Stimulated activated naive CD4-positive, alpha-beta T cell (primary cell): ENCODE measurements at places on chromosomes 12 and 14.

GRCh38 chr12:3122841-3123678 is 45.9 kb downstream of the TSPAN9 start:
- DNase-seq, result no peak

DNA sequence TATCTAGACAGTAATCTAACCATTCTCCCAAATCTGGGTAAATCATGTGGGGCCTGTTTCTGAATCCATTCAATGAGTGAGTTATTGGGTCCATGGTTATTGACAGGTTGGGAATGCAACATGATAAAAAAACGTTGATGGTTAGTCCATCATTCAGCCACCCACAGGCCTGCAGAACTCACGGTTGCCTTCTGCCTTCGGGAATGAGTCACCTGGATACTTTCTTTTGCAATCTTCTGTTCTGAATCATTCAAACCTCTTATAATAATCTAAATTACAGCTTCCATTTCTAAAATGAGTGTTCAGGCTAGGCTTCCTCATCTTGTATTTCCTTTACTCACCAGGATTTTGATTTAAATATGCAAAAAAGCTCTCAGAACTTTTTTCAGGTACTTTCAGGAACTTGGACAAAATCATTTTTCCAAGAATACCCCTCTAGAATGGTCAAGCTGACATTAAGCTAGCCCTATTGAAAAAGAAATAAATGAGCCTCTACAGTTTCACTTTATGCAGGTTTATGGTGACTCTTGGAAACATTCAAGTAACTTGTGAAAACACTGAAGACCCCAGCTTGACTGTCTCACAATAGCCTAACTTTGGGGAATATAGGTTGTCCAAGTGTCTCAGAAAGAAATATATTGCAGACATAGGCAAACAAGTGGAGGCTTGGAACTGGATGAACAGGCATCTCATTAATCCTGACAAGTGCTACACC is 94.4 kb downstream of the KCNK10 start:
- no peak for DNase-seq

GRCh38 chr12:115722181-115722580 is 555.3 kb downstream of the MED13L start:
- no peak for DNase-seq

DNA sequence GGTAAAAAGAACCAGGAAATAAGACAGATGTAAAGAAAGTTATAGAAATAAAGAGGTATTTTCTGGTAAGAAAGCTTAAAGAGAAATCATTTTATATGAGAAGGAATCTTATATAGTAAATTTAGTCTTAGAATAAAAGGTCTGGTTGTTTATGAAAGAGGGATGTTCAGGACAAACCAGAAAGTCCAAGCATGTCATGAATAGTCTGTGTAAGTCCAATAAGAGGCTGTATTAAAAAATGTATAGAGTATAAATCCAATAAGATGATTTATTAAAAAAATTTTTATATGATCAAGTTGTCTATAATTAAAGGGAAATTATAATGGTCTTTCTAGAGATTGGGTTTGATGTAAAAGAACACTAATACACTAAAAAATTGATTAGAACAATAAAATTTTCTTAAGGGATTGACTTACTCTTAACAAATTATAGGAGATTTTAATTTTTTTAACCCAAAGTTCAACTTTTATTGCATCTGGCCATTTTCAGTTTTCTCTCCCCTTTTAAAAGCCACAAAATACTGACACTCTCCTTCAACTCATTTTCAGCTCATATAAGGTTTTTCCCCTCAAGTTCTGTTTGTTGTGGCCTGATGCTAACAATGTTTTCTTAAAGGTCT is 35.1 kb downstream of the ST8SIA1 start:
- DNase-seq, result no peak

DNA sequence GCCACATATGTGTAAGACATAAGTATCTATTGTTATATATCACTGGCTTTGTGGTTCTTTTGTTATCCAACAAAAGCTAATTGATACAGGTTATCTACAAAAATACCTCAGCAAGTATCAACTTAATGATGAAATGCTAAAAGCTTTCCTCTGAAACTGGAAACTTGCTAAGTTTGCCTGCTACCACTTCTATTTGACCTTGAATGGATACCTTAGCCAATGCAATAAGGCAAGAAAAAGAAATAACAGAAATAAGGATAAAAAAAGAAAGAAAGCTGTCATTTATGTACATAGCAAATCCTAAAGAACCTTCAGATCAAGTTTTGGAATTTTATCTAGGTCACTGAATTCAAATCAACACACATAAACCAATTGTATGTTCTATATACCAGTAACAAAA is 35.5 kb upstream of the RASSF3 start:
- no peak for DNase-seq

DNA sequence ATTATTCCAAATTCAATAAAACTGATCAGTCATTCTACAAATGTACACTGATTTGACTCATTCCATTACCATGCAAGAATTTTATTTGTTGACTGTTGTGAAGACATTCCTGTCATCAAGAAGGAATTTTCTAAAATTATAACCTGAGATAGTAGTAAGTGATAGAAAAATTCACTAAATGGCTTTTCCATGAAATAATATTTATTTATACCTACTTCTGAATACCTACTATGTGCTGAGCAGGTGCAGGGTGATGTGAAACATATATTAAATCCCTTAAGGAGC is 841.7 kb downstream of the NRXN3 start:
- no peak for DNase-seq

GRCh38 chr14:51527073-51527472 is 124.6 kb upstream of the FRMD6 start:
- no peak for DNase-seq

DNA sequence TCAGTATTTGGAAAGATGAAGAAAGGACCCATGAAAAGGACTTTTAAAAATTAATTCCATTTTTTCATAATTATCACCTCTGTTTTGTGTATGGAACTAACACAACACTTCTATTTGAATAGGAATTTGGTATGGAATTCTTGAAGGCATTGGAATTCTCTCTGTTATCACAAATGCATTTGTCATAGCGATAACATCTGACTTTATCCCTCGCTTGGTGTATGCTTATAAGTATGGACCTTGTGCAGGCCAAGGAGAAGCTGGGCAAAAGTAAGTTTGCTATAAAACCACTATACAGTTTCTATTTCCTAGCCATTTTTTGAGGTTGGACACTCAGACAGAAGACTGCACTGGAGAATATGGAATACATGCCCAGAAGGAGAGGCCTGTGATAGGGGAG is 98.6 kb downstream of the SLC5A8 start:
- no peak for DNase-seq

DNA sequence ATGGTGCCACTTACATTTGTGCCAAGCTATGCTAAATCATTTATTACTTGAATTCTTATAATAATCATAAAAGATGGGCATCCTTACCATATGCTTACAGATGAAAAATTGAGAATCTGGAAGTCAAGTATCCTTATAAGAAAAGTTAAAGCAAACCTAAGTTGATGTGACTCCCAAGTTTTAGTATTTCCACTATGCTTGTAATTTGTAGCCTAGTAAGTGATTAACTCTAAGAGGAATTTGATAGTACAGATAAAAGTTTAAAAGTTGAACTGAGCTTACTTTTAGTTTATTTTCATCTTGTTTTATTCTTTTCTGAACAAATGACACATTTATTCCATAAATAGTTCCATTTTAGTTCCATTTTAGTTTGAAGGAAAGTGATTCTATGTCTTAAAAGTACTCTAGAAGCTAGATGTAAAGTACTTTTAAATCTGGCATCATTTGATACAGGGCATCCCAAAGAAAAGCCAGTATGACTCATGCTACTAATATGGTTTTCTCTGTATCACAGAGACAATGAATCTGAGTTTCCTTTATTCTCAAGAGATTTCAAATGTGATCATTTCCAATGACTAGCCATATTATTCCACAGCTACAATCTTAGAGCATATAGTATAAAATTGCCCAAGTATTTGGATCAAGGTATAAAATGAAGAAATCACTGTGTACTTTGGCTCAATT is 596.0 kb downstream of the SLC16A7 start:
- no peak for DNase-seq

DNA sequence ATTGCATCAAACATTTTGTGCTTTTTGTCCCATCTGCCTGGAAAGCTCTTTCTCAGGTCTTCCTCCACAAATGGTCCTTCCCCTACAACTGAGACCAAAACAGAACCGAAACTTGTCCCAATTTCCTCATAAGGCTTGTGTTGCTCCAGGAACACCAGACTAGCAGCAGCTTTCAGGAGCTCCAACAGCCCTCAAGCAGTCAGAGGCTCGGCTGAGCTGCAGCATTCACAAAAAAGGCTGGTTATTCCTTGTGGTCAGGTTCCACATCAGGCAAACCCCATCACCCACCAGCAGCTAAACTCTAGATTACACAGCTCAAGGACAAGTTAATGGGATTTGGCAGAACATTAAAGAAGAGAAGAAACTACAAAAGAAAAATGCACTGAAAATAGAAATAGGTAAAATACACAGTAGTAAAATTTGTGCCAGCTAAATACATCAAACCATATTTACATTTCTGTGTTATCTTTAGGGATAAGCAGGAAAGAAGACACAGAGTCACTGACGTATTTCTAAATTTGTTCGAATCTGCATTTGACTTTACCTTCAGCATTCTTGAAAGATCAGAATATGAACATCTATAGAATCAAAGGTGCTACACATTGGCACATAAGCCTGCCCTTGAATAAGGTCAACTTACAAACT is 141.2 kb downstream of the STXBP6 start:
- DNase-seq, result no peak

GRCh38 chr12:14099994-14100393 is 118.6 kb upstream of the GRIN2B start:
- no peak for DNase-seq

DNA sequence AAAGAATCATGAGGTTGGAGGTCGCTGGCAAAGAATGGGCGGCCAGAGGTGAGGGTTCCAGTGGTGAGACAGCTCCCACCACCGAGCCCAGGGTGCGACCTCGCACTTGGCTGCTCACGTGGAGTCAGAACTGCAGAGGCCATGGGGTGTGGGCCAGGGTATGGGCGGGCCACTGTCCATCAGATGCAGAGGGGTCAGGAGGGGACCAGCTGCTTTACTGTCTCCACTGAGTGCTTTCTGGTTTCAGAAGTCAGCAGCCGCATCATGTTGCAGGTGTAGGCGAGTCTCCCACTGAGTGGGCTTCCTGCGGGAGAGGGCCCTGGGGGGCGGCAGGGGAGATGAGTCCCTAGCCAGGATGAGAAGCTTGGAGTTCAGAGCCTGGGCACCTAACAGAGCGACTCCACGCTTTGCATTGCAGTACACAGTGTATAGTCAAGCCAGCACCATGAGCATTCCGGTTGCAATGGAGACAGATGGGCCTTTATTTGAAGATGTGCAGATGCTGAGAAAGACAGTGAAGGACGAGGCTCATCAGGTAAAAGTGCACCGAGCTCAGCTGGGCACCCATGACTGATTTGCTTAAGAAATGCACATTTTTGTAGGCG is 46.9 kb upstream of the DYNC1H1 start:
- no peak for DNase-seq

GRCh38 chr12:110538869-110539622 is 36.9 kb downstream of the RAD9B start:
- no peak for DNase-seq

DNA sequence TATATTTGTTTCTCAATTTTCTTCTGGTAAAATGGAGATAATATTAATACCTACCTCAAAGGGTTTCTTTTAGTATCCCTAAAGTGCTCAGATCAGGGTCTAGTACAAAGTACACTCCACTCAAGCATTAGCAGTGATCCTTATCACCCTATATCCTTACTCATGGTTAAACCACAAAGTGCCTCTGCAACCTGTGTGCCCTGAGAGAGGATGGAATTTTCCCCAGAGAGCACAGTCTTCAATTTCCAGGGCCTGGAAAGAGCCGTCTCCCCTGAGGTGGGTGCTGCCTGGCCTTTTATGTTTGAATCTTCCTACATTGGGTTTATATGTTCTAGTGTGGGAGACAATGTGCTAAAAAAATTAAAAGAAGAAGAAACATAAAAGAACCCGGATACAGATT is 183.1 kb upstream of the FBXO33 start:
- no peak for DNase-seq

- no peak for DNase-seq
These were observed 78.9 kb upstream of the SLC38A2 start for GRCh38 chr12:46451276-46452021.

DNA sequence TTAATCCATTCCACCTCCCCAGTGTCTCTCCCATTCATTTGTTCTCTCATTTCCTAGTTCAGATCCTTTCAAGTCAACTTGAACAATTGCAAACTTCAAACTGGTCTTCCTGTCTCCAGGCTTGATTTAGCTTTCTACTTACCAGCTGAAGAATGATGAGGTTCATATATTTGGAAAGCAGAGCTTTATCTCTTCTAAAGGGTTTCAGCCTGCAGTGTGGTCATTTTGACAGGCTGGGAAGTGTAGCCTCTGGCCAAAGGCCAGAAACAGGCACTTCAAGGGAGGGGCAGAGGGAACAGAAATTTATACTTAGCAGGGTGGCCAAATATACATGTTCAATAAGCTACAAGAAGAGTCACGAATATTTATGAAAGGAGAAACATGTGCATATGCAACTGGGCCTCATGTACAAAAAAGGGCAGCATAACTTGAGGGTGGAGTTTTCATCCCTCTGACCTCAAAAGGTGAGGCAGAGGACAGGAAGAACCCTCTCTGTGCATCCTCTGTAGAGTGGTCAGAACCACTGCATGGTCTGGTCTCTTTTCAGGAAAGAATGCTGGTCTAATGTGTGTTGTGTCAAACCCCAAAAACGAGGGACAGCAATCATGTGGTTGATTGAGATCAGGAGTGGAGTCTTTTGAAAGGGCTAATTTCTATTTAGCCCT is 34.0 kb upstream of the HECTD1 start:
- DNase-seq, result no peak

DNA sequence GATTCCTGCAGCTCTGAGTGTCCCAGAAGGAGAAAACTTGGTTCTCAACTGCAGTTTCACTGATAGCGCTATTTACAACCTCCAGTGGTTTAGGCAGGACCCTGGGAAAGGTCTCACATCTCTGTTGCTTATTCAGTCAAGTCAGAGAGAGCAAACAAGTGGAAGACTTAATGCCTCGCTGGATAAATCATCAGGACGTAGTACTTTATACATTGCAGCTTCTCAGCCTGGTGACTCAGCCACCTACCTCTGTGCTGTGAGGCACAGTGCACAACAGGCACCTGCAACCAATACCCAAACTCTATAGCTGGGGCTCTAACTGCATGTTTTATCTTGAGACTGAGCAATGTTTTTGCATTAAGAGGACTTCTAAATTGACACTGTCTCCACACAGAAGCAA is 379.2 kb upstream of the OR4E1 start:
- DNase-seq, result peak; percentile 41

DNA sequence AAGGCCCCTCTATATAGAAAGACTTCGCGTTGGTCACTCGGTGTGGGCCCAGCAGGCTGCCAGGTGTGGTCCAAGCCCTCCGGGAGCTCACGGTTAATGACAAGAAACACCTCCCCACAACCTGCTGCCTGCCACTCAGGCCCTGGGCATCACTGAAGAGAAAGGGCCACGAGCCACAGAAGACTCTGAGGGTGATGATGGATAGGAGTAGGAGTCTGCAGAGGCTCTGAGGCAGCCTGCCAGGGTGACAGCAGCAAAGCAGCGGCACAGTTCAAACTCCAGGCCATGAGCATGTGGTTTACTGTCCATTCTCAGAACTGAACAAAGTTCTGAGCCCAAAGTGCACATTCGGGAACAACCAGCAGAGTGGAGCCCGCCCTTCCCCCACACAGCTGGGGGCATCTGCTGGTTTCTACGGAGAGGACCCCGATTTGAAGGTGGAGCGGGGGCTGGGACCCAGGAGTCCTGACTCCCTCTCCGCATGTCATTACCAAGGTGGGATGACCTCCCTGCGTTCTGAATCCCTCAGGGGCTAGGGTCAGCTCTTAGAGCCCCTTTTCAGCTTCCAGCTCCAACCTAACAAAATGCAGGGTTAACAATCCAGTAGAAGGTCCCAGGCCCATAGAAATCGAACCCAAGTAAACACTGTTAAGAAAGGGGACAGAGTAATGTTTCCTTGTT is 65.8 kb downstream of the VWF start:
- DNase-seq, result no peak
